ENCODE measurements at places on chromosomes 2 and 18.

- DNase-seq = no peak
Observed at GRCh38 chr2:74876081-74876886, 42.4 kb downstream of the HK2 start.

DNA sequence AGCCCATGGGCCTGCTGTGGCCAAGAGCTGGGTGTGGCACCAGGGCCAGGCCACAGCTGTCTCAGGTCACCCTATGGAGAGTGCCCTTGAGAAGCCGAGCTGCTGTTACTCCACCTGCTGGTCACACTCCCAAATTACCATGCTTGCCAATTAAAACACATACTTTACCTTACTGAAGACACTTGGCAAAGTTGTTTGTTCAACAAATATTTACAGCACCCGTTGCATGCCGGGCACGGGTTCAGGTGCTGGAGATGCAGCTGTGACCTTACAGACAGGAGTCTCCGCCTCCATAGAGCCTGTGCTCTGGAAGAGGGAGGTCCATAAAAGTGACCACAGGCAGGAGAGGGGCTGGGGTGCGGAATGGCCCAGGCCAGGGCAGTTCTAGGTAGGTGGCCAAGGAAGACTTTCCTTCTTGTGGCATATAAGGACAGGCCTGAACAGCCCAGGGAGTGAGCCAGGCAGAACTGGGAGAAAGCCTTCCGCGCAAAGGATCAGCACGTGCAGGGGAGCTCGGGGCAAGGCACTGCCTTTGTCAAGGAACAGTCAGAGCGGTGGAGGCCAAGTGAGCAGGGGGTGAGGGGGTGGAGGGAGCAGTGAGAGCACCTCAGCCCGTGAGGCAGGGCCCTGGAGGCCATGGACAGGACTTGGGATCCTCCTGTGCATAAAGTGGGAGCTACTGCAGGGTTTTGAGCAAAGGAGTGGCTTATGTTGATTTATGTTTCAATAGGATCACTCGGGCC is 23.6 kb upstream of the RBM44 start:
- no peak for DNase-seq

DNA sequence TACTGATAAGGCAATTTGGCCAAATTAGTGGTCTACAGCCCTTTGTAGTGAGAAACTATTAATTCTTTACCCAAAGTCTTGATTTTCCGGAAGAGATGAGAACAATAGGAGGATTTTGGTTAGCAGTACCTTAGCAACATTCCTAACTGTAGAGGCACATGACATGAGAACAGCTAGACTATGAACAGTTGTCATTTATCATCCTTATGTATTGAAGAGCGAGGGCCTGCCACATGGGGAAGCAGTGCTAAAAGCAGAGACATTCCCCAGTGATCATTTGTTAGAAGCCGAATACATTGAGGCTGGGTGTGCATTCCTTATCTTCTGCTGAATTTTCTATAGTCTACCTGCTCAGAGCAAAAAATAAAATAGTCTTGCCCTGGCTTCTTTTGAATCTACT is 65.2 kb downstream of the RBBP8 start:
- no peak for DNase-seq

DNA sequence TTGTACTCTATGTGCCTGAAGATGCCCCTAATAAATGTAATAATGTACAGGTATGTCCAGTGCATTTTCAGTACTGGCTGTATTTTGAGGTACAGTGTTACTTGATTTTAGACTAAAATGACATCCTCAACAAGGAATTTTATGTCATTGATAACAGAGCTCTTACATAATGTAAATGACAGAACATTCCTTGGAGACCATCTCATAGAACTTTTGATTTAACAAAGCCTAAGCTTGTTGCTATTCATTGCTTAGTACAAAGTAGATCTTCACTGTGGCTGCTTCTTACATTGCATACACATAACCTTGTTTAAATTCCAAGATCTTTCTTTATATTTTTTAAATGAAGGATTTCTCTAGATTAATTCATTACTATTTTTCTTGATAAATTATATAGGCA is 24.1 kb downstream of the DYNC1I2 start:
- DNase-seq = no peak

DNA sequence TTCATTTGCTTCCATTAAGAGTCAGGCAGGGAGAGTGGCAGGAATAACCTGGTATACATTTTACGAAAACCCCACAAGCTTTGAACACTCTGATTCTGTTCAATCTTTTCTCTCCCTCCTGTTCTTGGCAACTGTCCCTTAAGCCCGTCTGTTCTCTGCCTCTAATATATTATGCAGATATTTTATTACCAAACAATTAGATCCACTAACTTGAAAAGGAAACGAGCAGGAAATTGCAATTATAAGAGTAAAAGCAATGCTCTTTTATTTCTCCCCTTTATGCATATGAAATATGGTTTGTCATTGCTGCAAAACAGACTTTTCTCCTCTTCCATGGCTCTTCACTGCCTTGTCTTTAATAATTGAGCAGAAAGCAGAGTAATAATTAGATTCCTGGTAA is 149.1 kb upstream of the CELF4 start:
- no peak for DNase-seq

DNA sequence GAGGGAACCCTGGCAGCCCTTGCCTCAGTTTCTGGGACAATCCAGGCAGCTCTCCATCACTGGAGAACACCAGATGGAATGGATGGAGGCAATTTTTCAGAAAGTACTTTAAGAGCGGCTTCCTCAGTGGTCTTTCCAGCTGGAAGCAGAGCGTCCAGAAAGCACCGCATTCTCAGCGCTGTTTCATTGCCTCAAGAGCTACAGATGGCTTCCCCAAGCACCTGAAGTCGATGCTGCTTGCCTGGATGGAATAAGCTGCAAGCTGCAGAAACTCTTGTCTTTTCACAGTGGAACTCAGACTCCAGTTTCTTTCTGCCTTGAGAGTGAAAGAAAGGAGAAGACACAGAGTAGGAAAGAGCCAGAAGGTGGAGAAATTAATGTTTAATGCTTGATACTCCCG is 766.9 kb downstream of the TDRD15 start:
- DNase-seq = no peak

DNA sequence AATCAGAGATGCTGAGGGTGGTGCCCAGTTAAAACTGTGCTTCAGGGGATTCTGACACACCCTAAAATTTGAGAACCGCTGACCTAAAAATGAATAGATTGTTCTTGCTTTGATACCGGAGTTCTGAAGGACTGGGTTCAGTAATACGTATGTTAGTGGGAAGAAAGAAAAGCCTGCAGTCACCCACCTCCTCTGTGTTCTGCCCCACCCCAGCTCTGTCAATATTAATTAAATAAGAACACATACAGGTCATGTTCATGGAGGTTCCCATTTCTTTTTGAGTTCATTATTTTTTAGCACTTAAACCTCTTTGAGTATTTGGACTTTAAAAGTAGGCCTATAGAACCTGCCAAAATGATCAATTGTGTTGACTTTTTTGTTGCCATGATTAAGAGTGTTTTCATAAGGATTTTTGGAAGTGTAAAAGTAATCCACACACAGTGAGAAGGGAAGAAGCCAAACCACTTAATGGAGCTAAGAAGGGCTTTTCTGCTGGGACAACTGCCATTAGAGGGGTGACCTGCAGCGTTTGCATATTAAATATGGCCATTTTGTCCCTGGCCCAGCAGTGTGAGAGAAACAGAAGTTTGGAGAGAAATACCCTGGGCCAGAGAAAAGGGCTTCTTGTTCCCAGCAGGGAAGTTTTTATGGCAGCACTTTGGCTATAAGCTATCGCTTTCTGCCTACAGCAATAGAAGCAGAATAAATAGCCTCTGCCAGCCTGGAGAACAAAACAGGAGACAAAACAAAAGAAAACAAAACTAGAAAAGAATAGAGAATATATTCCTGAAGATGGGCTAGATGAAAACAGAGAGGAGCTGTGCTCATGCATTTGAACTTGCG is 80.7 kb upstream of the RNF152 start:
- no peak for DNase-seq

DNA sequence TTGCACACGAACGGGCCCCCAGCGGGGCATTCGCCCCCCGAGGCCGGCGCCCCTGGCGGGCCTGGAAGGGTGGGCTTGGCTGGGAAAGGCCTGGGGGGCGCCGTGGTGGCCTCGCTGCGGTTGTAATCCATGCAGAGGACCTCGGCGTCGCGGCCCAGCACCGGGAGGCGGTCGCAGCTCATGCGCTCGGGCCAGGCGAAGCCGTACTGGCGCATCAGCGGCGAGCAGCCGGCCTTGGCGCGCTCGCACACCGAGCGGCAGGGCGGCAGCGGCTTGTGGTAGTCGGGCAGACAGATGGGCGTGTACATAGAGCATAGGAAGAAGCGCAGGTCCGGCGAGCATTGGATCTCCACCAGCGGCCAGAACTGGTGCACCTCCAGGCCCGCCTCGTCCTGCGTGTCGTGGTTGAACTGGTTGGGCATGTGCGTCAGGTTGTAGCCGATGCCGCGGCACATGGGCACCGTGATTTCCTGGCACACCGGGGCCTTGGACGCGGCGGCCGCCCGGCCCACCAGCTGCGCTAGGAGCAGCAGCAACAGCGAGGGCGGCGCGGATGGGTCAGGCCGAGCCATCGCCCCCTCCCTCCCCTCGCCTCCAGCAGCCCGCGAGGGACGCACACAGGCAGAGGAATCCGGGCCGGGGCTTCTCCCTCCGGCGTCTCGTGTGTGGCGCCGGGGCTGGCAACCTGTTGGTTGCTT is 1.4 kb downstream of the FZD5 start:
- no peak for DNase-seq

GRCh38 chr2:199922856-199923255 is 11.8 kb downstream of the C2orf69 start:
- no peak for DNase-seq

GRCh38 chr2:151051574-151052220 is 210.0 kb downstream of the RBM43 start:
- DNase-seq = no peak

DNA sequence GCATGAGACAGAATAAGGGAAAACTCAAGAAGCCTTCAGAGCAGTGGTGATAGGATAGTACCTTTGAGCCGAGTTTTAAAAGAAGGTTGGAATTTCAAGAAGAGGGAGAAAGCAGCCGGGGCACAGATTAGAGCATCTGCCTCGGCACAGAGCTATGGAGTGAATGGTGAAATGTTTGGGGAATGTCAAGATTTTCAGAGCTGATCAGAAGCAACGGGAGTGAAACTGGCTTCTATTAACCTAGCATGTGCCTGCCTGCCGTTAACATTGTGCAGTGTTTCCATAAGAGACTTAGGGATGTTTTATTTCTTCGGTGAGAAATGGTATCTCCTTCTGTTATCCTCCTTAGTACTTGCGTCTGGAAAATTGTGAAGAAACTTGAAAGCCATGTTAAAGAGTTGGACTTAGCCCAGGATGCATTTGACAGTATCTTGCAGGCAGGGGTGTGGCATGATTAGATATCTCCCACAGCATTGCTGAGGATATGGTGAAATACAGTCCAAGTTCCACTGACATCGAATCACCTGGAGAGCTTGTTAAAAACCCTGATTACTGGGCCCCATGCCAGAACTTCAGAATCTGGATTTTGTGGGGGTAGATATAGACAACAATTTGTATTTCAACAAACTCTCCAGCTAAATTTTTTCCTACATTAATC is 96.8 kb upstream of the PPP1CB start:
- no peak for DNase-seq

DNA sequence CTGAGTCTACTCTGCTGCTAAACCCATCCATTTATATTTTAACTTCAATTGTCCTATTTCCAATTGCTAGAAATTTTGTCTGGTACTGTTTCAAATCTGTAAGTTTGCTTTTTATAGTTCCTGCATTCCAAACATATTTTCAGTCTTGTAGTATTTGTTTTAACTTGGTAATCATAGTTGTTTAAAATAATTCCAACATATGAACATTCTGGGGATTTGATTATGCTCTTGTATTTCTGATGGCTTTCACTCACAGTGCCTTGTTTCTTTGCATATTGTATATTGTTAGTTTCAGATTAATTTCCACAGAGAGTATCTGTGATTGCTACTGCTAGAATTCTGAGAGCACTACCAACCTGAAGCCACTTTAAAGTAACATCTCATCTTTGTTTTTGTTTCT is 202.4 kb downstream of the ETAA1 start:
- DNase-seq = no peak

DNA sequence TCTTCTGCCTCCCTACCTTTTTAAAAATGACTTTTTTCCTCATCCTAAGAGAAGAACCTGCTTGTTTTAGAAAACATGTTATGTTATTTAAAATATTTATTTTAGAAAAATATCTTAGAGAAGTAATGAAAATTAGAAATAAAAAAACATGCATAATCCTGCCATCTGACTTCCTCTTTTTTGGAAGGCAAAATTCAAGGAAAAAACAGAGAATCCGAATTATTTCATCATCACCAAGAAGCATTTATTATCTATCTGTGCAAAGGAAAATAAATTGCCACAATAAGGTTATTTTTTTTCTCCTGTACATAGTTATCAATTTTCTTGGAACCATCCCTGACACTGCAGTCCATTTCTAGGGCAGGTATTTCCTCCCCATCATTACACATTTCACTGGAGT is 14.4 kb downstream of the SLC39A6 start:
- DNase-seq = no peak

DNA sequence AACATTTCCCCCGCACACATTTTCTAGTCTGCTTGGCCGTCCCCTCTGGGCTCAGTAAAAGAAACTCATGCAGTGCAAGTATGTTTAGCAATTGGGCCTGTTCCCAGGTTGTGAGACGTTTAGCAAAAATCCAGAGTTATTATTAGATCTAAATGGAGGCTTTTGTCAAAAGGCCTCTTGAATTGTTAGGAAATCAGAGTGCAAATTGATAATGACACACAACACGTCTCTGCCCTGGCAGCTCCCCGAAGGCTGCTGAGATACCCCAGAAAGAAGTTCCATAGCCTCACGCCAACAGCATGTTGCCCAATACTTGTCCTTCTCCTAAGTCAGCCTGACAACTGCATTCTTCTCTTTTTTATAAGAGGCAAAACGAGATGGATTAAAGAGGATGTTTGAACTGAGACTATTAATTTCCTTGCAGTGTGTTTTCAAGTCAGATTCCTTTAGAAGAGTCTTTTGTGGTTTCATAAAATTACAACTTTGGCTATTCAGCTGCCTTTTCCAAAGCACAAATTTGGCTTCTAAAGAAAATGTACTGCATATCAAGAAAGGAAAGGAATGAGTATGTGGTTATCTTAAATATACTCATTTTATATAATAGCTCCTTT is 202.2 kb downstream of the TRIB2 start:
- DNase-seq = no peak

DNA sequence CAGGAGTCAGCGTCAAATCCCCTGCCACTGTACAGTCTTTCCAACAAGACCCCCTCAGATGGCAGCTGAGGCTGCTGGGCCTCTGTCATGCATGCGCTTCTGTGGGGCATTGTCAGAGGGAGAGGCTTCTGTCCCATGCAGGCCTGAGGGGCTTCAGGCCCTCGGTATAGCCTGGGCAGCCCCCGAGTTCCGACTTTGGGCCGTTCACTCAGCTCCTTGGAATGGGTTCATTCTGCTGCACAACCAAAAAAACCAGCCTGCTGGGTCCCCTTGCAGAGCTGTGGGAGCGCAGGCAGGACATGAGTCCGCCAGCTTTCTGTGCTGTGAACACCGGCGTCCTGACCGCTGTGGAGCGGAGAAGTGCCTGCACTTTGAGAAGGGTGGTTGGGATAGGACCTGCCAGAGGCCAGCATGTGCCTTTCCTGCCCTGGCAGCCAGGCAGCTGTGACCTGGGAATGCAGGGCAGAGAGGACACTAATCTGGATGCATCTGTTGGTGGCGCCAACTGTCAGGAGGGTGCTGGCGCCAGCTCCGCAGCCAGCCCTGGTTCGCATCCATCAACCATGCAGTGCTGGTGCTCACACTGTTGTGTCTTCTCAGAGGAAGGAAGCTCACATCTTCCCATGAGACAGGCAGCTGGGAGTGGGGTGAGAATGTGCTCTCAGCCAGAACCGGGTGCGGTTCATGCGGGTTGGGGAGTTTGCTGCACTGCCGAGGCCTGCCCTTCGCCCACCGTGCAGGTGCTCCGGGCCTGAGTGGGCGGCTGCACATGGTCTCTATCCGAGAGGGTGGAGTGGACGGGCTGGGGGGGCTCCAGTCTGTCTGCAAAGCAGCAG is 14.3 kb downstream of the ARHGEF4 start:
- DNase-seq = no peak

All from cortex of kidney (tissue), 1 donor.